Vagina (tissue), 2 donors: ENCODE measurements at places on chromosomes 1 and 21. TPM values are rescaled to one million over a fixed set of nuclear protein-coding genes. Genes with fewer than 3 reads are reported as not detected.
A peak's percentile ranks its signal among the peaks of the same experiment; 100 is the strongest.

DNA sequence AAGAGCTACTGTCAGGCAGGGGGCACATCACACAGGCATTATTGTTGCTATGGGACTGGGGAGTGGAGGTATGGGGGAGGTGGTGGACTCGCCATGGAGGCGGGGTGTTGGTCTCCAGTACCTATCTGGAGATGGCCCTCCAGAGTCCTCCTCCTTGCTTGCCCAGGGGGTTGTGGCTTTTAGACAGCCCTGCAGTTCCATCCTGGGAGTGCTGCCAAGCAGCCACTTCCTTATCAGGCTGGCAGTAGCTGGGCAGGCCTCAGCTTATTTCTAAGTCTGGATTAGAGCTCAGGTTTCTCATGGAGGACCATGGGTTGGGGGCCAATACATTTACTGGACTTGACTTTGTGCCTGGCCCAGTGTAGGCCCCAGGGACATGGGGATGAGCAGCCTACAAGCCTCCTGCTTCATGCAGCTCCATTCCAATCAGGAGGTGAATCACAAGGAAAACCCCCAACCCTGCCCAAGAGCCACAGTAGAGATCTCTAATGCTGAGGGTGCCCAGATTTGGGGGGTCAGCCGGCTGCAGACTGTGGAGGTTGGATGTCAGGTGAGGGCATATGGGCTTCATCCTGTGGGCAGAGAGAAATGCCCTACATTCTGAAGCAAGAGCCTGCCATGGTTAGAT lies 210.7 kb upstream of the EDN2 start:
- H3K4me3 ChIP-seq: no peak overlapping the region
- no peaks in the 10 kb centered on the region for H3K4me1 ChIP-seq
- H3K36me3 ChIP-seq: no peaks in the 10 kb centered on the region

- no peak for DNase-seq
- peaks cover 52% of the 10 kb centered on the region for H3K4me1 ChIP-seq
- peak overlapping the region; percentile 74 for H3K27ac ChIP-seq
- no peaks in the 10 kb centered on the region for H3K36me3 ChIP-seq
- H3K4me3 ChIP-seq: no peak overlapping the region
- H3K27me3 ChIP-seq: no peaks in the 10 kb centered on the region
These were observed 239.6 kb upstream of the FGGY start for GRCh38 chr1:59057211-59057694.

DNA sequence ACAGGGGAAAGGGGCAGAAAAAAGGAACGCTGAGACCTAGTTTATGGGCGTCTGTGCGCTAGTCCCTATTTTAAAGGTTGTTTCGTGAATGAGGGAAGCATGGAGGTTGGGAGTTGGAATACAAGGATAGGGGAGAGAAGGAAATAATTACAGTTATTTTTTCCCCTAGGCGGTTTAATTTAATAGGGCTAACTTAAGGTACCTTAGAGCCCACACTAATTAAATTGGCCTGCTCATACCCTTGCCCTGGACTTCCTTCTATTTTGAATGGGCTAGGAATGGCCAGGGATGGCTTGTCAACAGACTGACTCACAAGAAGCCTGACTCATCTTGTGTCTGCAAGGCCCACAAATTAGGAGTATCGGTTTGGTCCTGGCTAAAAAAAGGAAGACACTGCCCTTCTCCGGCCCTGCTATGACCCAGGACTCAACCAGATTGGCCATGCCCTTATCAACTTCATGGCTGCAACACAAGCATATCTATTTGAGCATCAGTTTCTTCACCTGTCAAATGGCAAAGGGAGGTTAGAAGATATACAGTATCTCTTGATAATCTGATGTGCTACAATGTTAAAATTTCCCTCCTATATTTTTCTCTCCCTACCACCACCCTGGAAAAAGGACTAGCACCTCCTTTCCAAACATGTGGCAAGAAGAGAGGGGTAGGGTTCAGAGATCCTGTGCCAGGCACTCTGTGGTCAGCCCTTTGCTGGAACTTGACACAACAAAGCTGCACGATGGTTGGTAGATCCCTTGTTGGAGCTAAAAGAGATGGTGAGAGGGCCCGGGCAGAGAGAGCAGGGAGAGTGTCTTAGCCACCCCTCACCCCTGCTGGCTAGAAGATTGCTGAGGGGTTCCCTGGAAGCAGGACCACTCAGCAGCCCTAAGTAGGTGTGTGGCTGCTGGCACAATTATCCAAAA lies 2.2 kb upstream of the SSBP3 start:
- H3K27ac ChIP-seq: peak overlapping the region; percentile 97
- no peaks in the 10 kb centered on the region for H3K27me3 ChIP-seq
- DNase-seq: no peak
- no peaks in the 10 kb centered on the region for H3K36me3 ChIP-seq

DNA sequence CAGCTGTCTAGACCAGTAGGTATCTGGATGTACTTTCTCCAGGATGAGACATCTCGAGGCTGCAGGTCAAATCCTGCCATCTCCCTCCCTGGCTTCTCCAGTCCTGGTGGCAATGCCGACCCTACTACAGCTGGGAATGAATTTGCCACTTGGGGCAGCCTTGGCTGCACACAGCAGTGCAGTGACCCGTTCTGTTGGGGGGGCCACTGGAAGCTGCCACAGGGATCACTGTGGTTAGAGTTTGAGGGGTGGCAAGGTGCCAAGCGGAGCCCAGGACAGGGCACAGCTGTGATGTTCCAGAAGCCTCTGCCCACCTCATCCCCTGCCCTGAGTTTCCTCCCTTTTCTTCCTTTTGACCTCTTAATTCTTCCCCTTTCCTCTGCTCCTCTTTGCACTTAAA lies 17.1 kb downstream of the COL6A2 start:
- H3K4me3 ChIP-seq: no peak overlapping the region
- no peaks in the 10 kb centered on the region for H3K36me3 ChIP-seq
- H3K27ac ChIP-seq: no peak overlapping the region
- no peak for DNase-seq
- peaks cover 32% of the 10 kb centered on the region for H3K4me1 ChIP-seq

DNA sequence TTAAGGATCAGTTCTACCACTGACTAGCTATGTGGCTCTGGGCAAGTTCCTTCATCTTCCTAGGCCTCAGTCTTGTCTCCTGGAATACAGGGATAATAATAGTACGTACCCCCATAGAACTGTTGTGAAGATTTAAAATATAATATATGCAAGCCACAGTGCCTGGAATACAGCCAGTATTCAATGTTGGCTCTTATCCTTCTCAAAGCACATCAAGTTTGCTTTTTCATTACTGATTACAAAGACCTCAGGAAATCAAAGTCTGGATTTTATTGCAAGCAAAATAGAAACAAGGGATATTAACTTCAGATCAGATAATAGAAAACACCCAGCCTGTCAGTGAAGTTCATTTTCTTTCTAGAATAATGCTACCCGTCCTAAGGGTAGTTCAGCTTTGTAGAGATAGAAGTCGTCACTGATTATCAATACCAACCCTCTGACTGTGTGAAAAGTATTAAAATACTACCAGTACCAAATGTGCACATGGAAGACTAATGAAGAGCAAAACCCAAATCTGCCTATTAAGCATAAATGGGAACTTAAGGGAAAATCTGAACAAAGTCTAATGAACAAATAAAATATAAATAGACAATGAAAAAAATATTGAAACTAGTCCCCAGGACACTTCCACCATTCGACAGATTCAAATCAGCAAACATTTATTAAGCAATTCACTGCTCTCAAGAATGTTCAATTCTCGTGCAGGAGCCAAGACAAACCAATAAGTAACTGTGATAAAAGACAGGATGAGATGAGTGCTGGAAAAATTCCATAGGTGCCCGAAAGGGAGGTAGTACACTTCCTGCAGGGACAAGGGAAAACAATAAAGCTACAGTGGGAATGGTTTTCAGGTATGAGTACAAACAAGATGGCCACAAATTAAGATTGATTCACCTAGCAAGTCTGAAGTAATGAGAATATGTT lies 206.2 kb downstream of the SMYD3 start:
- H3K27ac ChIP-seq: no peak overlapping the region
- H3K4me1 ChIP-seq: peaks cover 10% of the 10 kb centered on the region
- no peak overlapping the region for H3K4me3 ChIP-seq
- no peaks in the 10 kb centered on the region for H3K27me3 ChIP-seq
- no peaks in the 10 kb centered on the region for H3K36me3 ChIP-seq
- DNase-seq: no peak

DNA sequence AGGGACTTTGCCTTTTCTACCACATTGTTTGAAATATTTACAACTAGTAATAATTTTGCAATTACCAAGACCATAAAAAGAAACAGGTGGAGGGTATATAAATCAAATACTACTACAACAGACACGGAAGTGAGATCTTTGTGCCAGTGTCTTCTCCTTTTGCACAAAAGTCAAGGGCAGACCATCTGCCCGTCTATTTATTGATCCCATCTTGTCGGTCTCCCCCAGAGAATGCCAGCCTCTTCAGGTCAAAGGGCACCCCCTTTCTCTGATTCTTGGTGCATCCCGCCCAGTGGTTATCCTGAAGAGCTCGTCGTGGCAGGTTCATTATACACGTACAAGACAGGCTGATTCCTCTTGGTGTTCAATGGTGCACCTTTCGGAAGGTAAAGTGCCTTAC lies 4.8 kb upstream of the PDE9A start:
- no peak overlapping the region for H3K27ac ChIP-seq
- DNase-seq: no peak
- H3K4me3 ChIP-seq: no peak overlapping the region
- no peaks in the 10 kb centered on the region for H3K36me3 ChIP-seq
- H3K4me1 ChIP-seq: peaks cover 11% of the 10 kb centered on the region

- no peaks in the 10 kb centered on the region for H3K27me3 ChIP-seq
- DNase-seq: no peak
These were observed 64.2 kb upstream of the RBM34 start for GRCh38 chr1:235225299-235225698.

GRCh38 chr1:192698731-192699130 lies 62.8 kb downstream of the RGS13 start:
- DNase-seq: no peak
- H3K4me3 ChIP-seq: no peak overlapping the region
- H3K27ac ChIP-seq: no peak overlapping the region
- H3K27me3 ChIP-seq: no peaks in the 10 kb centered on the region
- no peaks in the 10 kb centered on the region for H3K36me3 ChIP-seq

GRCh38 chr1:3453891-3454810 lies at the start of gene ARHGEF16:
TSS of gene ARHGEF16 (plus strand) at chr1:3454665. CDS start at chr1:3463085, 8,420 bp downstream.
- no peaks in the 10 kb centered on the region for H3K36me3 ChIP-seq
- H3K27me3 ChIP-seq: no peaks in the 10 kb centered on the region
- H3K4me1 ChIP-seq: peaks cover 38% of the 10 kb centered on the region
- H3K4me3 ChIP-seq: peak within 1 kb of the TSS; percentile 60
- DNase-seq: no peak
- peak within 1 kb of the TSS; percentile 74 for H3K27ac ChIP-seq

GRCh38 chr1:7784492-7785071 lies 491 bp downstream of the PER3 start:
- no peaks in the 10 kb centered on the region for H3K27me3 ChIP-seq
- peak; percentile 89 for DNase-seq

DNA sequence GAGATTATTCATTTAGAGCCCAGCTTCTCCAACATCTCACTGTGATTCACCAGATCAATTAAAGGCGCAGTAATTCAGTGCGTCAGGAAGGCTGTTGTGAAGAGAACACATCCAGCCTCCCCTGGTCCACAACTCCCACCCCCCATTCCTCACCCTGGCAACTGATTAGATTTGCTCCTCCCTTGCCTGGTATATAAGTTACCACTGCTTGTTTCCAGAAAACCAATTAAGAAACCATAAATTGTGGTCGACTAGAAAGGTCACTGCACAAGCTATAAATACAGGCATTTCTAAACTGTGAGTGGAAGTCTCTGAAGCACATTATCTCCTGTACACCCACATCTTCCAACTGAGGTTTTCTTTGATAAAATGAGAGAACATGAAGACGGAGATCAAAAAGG lies 41.9 kb downstream of the FAM163A start:
- H3K27me3 ChIP-seq: no peaks in the 10 kb centered on the region
- no peak overlapping the region for H3K27ac ChIP-seq
- DNase-seq: no peak
- no peaks in the 10 kb centered on the region for H3K36me3 ChIP-seq
- H3K4me3 ChIP-seq: no peak overlapping the region

The LCE6A gene
- total RNA-seq: not detected

The CD53 gene
- 41.5 TPM for total RNA-seq

The LRRN2 gene
- total RNA-seq: 3.4 TPM

The SNIP1 gene
- 16.5 TPM for total RNA-seq

The CRNN gene
- 349 TPM for total RNA-seq

The PDC gene
- total RNA-seq: not detected

The SMG7 gene
- 48.9 TPM for total RNA-seq
